ENCODE measurements at places on chromosomes 7 and 10.

GRCh38 chr7:80900583-80901576, 18.0 kb downstream of the SEMA3C start:
- DNase-seq, result no peak

- DNase-seq, result no peak
Observed at GRCh38 chr10:102106998-102107397, 13.2 kb downstream of the LDB1 start.

DNA sequence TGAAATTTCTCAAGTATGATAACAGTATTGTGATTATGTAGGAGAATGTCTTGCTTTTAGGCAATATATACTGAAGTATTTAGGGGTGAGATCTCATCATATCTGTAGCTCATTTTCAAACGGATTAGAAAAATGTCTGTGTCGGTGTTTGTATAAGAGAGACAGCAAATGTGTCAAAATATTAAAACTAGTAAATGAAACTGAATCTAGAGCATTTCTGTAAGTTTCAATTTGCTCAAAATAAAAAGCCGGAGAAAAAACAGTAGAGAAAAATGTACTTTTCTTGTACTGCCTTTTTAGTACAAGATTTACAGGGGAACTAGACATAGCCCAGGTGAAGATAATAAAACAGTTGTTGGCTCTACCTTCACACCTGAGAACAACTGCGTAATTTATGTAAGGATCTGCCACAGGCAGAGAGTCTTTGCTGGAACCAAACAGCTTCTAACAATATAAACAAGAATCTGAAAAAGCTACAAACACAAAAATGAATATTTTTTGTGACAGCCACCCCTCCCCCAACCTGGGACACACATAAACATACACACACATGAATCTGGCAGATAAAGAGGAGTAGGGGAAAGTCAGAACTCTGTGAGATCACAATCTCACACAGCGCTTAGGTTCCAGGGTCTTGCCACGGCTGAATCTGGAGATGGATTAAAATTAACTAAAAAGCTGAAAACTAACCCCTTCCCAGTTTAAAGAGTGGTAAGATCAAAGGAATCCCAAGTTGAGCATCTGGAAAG, 153.3 kb downstream of the AVL9 start:
- no peak for DNase-seq

GRCh38 chr10:121127151-121127906, 276.2 kb downstream of the WDR11 start:
- DNase-seq, result no peak

DNA sequence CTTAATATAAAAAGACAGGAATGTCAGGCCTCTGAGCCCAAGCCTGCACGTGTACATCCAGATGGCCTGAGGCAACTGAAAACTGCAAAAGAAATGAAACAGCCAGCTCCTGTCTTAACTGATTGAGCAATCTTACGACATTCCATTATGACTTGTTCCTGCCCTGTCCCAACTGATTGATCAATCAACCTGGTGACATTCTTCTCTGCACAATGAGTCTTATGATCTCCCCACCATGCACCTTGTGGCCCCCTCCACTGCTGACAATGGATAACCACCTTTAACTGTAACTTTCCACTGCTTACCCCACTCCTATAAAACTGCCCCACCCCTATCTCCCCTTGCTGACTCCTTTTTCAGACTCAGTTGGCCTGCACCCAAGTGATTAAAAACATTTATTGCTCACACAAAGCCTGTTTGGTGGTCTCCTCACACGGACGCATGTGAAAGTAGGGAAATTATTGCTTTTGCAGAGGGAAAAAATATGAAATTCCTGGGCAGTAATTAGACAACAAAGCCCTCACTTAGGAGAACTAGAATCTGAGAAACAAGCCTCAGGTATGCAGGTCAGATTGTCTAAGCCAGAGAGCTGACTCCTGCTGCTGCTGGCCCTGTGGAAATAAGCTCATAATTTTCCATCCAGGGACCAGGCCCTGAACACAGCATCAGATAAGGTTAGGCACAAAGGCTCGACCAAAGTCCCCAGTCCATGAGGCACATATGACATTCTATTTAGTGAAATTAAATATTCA, 5.3 kb downstream of the CYP3A7 start:
- no peak for DNase-seq

DNA sequence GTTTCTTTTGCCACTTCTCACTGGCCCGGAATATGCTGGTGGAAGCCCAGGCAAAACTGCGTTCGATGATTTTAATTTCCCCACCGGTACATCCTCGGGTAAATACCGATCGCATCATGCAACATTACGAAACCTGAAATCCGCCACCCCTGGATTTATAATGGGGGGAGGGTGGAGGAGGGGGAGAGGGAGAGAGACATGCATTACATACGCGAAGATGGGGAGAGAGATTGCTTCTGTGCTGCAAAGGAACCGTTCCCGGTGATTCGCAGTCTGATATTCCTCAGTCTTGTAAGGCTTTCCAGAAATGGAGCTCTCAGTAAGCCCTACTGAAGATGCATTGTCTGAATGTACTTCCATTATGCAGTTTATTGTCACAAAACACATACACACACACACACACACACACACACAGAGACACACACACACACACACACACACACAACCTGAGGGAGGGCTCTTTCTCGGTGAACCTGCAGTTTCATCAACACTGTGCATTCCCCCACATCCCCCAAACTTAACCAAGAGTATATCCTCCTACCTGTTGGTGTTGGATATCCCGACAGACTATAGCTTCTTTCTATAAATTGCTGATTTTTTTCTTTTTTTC, 741 bp downstream of the GPR85 start:
- no peak for DNase-seq

DNA sequence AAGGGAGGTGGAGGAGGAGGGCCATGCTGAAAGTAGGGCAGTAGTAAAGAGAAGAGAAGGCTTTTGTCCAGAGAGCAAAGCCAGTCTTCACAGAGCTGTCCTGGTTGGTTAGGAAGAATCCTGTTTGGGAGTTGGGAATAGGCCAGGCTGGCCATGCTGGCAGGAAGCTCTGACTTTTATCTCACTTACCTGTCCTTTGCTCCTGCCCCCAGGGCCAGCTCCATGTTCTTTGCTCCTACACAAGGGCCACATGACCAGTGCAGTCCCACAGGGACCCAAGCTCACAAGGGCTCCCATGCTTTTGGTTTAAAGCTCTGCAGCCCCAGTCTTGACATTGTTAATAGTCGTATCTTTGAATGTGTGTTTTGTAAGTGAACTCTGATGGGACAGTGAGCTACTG, 161.6 kb upstream of the KMT2E start:
- no peak for DNase-seq

- DNase-seq, result no peak
Observed at GRCh38 chr7:1130021-1130990, 29.7 kb downstream of the ZFAND2A start.

GRCh38 chr7:115775981-115776380, 254.6 kb downstream of the TFEC start:
- DNase-seq, result no peak

DNA sequence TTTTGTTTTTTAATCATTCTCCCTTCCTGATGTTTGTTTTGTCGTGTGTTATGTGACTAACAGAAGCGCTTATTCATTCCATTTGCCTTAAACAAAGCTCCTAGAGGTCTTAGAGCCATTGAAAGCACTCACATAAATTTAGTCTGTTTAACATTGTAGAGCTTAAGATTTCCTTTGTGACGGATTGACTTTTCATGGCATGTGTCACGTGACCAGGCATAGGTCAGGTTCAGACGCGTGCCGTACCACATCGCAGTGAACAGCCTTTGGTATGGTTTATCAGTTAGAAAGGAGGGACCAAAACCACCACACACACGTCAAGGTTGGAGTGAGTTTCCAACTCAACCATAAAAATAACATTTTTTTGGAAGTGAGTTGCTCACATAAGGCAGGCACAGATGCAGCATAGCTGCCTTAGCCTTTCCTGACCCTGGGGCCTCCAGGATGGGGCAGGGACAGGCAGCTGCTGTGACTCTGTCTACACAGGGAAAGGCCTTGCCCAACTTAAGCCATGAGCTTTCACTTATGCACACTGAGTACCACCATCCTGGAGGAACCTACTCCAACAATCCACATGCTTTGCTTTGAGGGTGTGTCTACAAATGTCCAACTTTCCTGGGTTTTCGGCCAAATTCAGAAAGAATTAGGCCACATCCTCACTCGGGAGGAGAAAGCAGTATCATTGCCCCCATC, 55.5 kb downstream of the WDFY4 start:
- DNase-seq, result no peak

- DNase-seq, result no peak
Observed at GRCh38 chr7:47932016-47932415, 16.2 kb downstream of the PKD1L1 start.

- DNase-seq, result no peak
Observed at GRCh38 chr7:37443627-37444026, 5.0 kb downstream of the ELMO1 start.

GRCh38 chr10:132062641-132063390, 2.9 kb upstream of the JAKMIP3 start:
- DNase-seq, result no peak

GRCh38 chr7:101688183-101688831, 59.2 kb upstream of the MYL10 start:
- peak; percentile 64 for DNase-seq

- DNase-seq, result no peak
Observed at GRCh38 chr7:157519798-157520244, 183.0 kb downstream of the DNAJB6 start.

DNA sequence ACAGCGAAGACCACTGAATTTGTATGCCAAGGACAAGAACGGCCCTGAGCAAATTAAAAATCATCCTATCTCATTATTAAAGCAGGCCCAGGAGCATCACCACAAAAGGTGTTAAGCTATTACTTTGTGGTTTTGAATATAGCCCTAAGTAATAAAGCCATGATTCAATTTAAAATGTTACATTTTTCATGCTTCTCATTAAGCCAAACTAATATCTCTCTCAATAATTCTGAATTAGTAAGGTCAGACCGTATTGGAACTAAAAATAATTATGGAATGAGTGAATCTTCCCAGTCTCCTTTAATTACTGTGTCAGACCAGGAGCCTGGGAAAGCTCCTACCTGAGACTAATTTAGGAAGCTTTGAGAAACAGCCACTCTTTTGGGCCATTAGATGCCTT, 162.4 kb downstream of the SORCS1 start:
- DNase-seq, result no peak

- no peak for DNase-seq
Observed at GRCh38 chr7:132491391-132491945, 84.8 kb downstream of the PLXNA4 start.

- no peak for DNase-seq
Observed at GRCh38 chr10:69107176-69107490, 16.8 kb upstream of the VPS26A start.

DNA sequence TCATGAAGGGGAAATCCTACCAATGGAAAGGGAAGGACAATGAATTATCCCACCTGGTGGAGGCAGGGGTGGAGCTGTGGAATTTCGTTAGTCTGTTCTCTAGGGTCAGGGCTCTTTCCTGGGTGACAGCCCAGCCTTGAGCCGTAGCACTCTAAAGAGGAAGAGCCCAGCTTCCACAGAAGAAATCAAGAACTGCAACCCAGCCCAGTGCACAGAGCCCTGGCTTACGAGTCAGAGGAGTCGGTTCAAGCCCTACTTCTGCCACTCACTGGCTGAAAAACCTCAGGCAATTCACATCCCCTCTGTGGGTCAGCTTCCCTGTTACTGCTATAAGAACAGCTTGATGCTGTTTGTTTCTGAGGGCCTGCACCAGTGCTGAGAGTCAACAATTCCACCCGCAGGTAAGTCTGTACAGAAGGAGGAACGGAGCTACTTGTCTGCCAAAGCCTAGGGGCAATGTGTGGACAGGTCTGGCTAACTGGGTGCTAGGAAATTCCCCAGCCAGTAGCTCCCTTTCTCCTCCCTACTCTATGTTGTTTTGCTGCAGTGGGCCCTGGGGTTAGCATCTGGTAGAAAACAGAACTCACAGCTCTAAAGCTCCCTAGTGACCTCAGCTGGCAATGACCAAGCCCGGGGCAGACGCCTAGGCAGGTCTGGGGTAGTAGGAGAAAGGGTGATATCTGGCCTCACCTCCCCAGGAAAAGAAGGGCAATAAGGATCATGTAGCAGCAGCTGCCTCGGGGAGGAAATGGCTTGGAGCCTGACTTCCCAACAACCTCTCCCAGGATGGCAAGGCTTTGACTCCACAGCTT, 3.3 kb downstream of the AVPI1 start:
- no peak for DNase-seq

DNA sequence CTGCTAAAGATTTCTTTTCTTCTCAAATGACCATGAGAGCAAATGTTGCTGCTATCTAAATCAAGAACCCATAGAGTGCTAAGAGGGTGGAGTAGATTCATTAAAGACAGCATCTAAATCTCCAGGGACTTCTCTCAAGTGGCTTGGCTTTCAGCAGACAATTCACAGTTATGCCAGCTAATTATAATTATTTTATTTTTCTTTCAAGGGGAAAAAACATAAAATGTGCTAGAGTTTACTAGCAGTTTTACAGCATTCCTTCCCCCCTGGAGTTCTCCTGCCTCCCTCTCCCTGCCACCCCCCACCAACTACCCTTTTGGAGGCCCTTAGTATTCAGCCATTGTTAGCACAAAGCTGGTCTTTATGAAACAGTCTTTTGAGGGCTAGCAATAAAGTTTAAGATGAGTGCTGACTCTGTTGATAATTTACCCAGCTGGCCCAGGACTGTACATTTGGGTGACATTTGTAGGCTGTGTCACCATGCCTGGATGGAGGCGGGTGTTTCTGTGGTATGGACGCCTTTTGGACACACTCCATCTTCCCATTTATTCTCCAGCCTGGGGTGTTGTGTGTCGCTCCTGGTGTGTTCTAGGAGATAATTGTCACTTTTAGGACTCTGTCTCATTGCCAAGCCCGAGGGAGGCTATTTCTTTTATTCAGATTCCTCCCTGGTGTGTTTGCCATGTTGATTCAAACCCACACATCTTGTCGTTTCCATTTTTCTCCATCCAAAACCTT, 160.2 kb downstream of the CREB5 start:
- DNase-seq, result no peak

GRCh38 chr7:45889367-45890067, 1.2 kb downstream of the IGFBP1 start:
- DNase-seq, result no peak

GRCh38 chr7:23100697-23101096, 4.9 kb upstream of the KLHL7 start:
- no peak for DNase-seq

DNA sequence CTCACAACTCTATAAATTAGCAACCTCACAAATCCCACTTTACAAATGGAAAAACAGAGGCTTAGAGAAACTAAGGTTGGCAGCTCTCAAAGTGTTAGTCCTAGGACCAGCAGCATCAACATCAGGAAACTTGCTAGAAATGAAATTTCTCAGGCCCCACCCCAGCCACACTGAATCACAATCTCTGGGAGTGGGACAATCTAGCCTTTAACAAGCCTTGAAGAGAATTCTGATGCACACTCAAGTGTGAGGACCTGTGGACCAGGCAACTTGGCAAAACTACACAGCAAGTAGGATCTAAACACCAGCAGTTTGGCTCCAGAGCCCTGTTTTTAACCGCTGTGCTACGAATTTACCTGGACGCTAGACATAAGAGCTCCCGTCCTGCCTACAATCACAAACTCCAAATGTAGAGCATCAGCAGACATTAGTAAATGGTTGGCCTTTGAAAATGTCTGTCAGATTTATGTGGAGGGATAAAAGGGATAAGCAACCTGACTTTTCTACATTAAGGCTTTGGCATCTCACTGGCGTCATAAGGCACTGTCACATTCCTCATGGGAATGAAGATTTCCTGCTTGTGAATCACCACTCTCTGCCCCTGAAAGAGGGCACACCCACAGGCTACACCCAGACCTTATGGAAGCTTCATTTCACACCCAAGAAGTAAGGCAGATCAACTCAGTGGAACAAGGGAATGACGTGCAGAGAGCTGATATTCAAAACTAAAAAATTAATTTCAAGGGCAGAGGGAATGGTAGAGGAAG, 34.5 kb downstream of the PPP1R3C start:
- DNase-seq, result no peak

- DNase-seq, result no peak
Observed at GRCh38 chr7:143415742-143416397, 7.2 kb upstream of the EPHA1 start.
